ENCODE measurements at places on chromosomes 11 and 22. TPM values are rescaled to one million over a fixed set of nuclear protein-coding genes. Genes with fewer than 3 reads are reported as not detected.

DERL3 gene
- not detected for total RNA-seq

DNA sequence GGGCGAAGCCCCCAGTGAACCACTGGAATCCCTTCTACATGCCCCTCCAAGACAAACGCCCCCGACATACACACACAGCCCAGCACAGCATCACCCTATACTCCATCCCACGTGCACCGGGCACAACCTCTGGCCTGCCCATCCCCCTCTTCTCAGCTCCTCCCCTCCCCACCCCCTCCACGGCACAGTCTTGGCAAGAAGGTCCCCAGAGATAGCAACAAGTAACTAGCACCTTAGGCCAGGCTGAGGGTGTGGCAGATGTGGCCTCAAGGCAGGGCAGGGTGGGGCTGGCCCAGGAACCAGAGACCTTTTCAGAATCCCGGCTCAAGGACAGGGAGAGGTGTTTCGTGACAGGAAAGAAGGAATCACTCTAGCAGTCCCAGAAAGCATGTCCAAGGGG lies 54.3 kb downstream of the CYTH4 start:
- DNase-seq: no peak

MAML2 gene
- 8.6 TPM for total RNA-seq

CNTF gene
- total RNA-seq: 2.4 TPM

- DNase-seq: no peak
Observed at GRCh38 chr11:2122907-2123627, 16.1 kb downstream of the IGF2 start.

MEN1 gene
- total RNA-seq: 29.2 TPM

DNA sequence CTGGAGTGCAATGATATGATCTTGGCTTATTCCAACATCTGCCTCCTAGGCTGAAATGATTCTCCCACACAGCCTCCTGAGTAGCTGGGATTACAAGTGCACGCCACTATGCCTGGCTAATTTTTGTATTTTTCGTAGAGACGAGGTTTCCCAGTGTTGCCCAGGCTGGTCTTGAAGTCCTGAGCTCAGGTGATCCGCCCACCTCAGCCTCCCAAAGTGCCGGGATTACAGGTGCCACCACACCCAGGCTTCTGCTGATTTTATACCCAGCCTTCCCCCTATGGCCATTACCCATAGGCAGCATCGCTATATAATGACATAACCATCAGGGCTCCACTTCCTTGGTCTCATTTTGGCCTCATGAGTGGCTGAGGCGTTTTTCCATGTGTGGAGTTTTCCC lies 60.6 kb upstream of the RAB1B start:
- DNase-seq: no peak

- DNase-seq: peak; percentile 46
Observed at GRCh38 chr22:47129902-47130635, 367.6 kb downstream of the TBC1D22A start.

DNA sequence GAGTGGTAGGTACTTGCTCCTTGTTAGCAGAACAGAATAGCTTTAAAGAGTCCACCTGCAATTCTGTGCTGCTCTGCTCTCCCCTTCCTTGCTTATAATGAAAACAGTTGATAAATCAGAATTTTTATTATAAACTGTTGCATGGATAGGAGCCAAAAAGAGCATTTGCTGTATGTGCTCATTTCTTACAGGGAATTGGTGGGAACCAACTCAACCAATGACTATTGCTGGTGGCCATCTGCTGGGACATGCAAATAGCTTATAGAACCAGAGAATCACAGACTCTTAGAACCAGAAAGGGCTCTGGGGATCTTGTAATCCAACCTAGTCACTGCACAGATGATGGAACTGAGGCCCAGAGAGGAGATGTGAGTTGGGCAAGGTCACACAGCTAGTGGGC lies 43.1 kb upstream of the NECTIN1 start:
- no peak for DNase-seq

DNA sequence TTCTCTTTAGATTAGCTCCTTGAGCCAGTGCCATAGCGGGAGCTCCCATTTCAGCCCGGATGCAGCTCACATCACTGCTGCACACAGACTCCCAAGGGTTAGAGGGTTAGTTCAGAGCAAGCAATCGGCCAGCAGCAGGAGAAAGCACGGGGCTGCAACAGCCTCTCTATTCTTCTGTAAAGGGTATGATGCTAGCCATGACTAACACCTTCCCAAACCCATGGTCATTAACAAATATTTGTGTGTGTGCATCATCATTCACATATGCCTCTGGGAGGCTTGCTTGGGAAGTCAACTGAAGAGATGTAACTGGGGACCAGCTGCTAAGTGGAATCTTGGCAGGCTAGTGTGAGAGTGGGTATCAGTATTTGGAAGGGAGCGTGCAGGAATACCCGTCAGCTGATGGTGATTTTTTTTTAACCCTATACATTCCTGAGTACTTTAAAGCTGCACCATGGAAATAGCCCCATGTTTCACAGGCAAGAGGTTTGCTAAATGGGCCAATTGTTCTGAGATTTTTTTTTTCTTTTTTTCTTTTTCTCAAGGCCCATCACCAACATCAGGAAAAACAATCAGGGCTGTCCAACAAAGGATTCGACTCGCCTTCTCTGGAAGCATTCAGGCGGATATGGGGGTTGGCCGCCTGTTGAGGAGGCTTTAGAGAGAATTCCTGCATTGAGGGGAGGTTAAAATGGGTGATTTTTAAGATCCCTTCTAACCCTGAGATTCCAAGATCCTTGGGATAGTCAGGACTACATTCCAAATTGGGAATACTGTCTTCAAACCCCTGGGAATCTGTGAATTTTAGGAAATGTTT lies 33.2 kb upstream of the CCDC89 start:
- peak; percentile 85 for DNase-seq

OR51F1 gene
- total RNA-seq: not detected

DNA sequence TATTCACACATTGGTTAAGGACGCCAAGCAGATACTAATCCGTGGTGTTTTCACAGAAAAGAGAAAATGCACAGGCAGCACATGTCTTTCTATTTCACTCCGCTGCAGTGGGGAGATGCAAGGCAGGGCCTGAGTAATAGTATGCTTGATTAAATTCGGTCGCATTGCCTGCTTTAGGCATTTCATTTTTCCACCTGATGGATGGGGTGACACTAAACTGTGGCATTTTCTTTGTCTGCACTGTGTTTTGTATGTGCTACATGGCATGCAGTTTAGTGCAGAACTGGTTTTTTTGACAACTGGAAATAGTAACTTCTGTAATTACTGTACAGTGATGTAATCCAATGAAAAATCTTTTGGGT lies 94.9 kb downstream of the SLC17A6 start:
- DNase-seq: no peak

MAP4K2 gene
- 6.8 TPM for total RNA-seq

- peak; percentile 80 for DNase-seq
Observed at GRCh38 chr22:30250661-30251267, 4.2 kb upstream of the LIF start.

Measured in MCF 10A (cell line).